Activated T-helper 1 cell treated with anti-CD3 and anti-CD28 coated beads, Interleukin-2, amount 50 U/mL, for 16 hours (primary cell): ENCODE measurements at places on chromosomes 4 and X.

- DNase-seq = no peak
These were observed 15.9 kb upstream of the SPARCL1 start for GRCh38 chr4:87545052-87545451.

- DNase-seq = no peak
These were observed 333.8 kb upstream of the TENM3 start for GRCh38 chr4:181909368-181909767.

GRCh38 chr4:150078041-150078578 is at the start of gene DCLK2:
DCLK2 (plus strand) TSS chr4:150078445; CDS start chr4:150079028, 583 bp downstream.
- DNase-seq = no peak

DNA sequence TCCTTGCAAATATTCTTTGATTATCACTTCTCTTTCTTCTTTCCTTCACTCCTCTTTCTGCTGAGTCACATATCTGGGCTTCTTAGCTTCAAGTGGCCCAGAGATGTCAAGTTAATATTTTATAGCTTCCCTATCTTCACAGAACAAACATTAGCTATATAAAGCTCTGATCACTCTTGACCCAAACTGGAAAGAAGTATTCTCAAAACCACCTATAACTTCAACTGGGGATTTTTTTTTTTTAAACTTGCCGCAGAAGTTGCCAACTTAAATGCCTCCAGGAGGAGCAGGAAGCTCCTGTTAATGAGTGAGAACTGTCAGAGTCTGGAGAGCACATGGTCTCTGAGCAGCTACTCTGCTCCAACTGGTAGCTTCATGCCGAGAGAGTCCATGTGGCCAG is 233.3 kb upstream of the EDNRA start:
- DNase-seq = no peak
